ENCODE measurements at places on chromosomes 6 and 20. TPM values are rescaled to one million over a fixed set of nuclear protein-coding genes. Genes with fewer than 3 reads are reported as not detected.

GRCh38 chr20:59829786-59830664 lies 103.4 kb downstream of the SYCP2 start:
- no peak for DNase-seq
- H3K4me3 ChIP-seq, result no peak overlapping the region
- H3K36me3 ChIP-seq, result no peaks in the 10 kb centered on the region
- H3K27ac ChIP-seq, result no peak overlapping the region
- H3K27me3 ChIP-seq, result no peaks in the 10 kb centered on the region

Gene NHSL1
- total RNA-seq, result 0.86 TPM

Gene MACROD2
- total RNA-seq, result not detected

- no peaks in the 10 kb centered on the region for H3K36me3 ChIP-seq
- H3K4me3 ChIP-seq, result no peak overlapping the region
- H3K27ac ChIP-seq, result no peak overlapping the region
Observed at GRCh38 chr20:41331731-41332130, 8.9 kb upstream of the LPIN3 start.

Gene ECT2L
- not detected for total RNA-seq

- DNase-seq, result no peak
- no peak overlapping the region for H3K4me3 ChIP-seq
- no peaks in the 10 kb centered on the region for H3K27me3 ChIP-seq
- no peaks in the 10 kb centered on the region for H3K36me3 ChIP-seq
Observed at GRCh38 chr6:44742828-44743372, 355.4 kb downstream of the CDC5L start.

DNA sequence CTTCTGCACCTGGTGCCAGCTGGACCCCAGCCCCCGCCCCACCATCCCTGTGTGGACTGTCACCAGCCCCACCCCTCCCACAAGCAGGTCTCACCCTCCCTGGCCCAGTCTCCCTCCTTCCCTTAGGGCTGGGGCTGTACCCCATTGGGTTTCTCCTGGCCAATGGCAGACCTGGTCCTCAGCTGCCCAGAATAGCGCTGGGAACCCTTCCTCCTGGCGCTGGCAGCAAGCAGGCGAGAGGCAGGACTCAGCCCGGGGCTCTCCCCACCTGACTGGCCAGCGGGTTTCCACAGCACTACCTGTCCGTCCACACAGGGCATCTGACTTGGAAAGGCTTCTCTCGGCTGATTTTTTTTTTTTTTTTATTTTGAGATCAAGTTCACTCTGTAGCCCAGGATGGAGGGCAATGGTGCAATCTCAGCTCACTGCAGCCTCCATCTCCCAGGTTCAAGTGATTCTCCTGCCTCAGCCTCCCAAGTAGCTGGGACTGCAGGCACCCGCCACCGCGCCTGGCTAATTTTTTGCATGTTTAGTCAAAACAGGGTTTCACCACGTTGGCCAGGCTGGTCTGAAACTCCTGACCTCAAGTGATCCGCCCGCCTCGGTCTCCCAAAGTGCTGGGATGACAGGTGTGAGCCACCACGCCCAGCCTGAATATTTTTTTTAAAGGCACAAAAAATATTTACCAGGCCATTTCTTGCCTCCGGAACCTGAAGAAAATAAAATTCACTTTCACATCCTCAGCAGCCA lies 21.6 kb upstream of the CHRNA4 start:
- no peak overlapping the region for H3K4me3 ChIP-seq
- no peak for DNase-seq
- peaks cover 6% of the 10 kb centered on the region for H3K27me3 ChIP-seq
- no peaks in the 10 kb centered on the region for H3K36me3 ChIP-seq

Gene LRRC73
- total RNA-seq, result 0.12 TPM

Gene BPIFA1
- total RNA-seq, result not detected

- no peak overlapping the region for H3K4me3 ChIP-seq
- DNase-seq, result no peak
- no peaks in the 10 kb centered on the region for H3K4me1 ChIP-seq
Observed at GRCh38 chr6:145161501-145161900, 573.8 kb downstream of the EPM2A start.

- peaks cover 4% of the 10 kb centered on the region for H3K27me3 ChIP-seq
- peaks cover 2% of the 10 kb centered on the region for H3K36me3 ChIP-seq
- H3K27ac ChIP-seq, result no peak overlapping the region
- no peak for DNase-seq
Observed at GRCh38 chr20:21203088-21203656, 77.3 kb downstream of the KIZ start.

- no peak overlapping the region for H3K27ac ChIP-seq
- no peaks in the 10 kb centered on the region for H3K27me3 ChIP-seq
- no peaks in the 10 kb centered on the region for H3K4me1 ChIP-seq
- DNase-seq, result no peak
- no peak overlapping the region for H3K4me3 ChIP-seq
- no peaks in the 10 kb centered on the region for H3K36me3 ChIP-seq
Observed at GRCh38 chr6:72283571-72283970, 338.3 kb upstream of the KCNQ5 start.

GRCh38 chr6:46626976-46627375 lies 25.6 kb downstream of the CYP39A1 start:
- H3K27me3 ChIP-seq, result peaks cover 11% of the 10 kb centered on the region
- no peak overlapping the region for H3K4me3 ChIP-seq
- H3K4me1 ChIP-seq, result no peaks in the 10 kb centered on the region
- H3K36me3 ChIP-seq, result no peaks in the 10 kb centered on the region
- no peak for DNase-seq
